Activated CD8-positive, alpha-beta memory T cell treated with anti-CD3 and anti-CD28 coated beads, Interleukin-2, amount 10 ng/mL, durations not matched to agents 7 days and 5 days (primary cell): ENCODE measurements at places on chromosomes 13 and 19. TPM values are rescaled to one million over a fixed set of nuclear protein-coding genes. Genes with fewer than 3 reads are reported as not detected.
A peak's percentile ranks its signal among the peaks of the same experiment; 100 is the strongest.

HSPB6 gene
- not detected for total RNA-seq

- H3K27me3 ChIP-seq: peaks cover 79% of the 10 kb centered on the region
- peaks cover 22% of the 10 kb centered on the region for H3K4me1 ChIP-seq
- DNase-seq: no peak
- no peak overlapping the region for H3K27ac ChIP-seq
- no peak overlapping the region for H3K4me3 ChIP-seq
Measured at GRCh38 chr19:31354316-31354715, 5.1 kb upstream of the TSHZ3 start.

GRCh38 chr19:9996541-9996940, 13.8 kb downstream of the COL5A3 start:
- no peak overlapping the region for H3K4me3 ChIP-seq
- peaks cover 12% of the 10 kb centered on the region for H3K27me3 ChIP-seq
- H3K27ac ChIP-seq: no peak overlapping the region
- H3K36me3 ChIP-seq: no peaks in the 10 kb centered on the region

DNA sequence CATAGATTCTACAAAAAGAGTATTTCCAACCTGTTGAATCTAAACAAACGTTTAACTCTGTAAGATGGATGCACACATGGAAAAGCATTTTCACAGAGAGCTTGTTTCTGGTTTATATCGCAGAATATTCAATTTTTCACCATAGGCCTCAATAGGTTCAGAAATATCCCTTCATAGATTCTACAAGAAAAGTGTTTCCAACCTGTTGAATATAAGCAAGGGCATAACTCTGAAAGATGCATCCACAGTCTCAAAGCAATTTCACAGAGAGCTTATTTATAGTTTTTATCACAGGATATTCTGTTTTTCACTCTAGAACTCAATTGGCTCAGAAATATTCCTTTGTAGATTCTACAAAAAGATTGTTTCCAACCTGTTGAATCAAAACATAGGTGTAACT, 1483.6 kb downstream of the UQCRFS1 start:
- no peaks in the 10 kb centered on the region for H3K27me3 ChIP-seq
- H3K4me3 ChIP-seq: no peak overlapping the region
- H3K27ac ChIP-seq: no peak overlapping the region
- H3K36me3 ChIP-seq: peaks cover 4% of the 10 kb centered on the region
- no peaks in the 10 kb centered on the region for H3K4me1 ChIP-seq

- no peak overlapping the region for H3K4me3 ChIP-seq
- H3K27ac ChIP-seq: no peak overlapping the region
- H3K27me3 ChIP-seq: no peaks in the 10 kb centered on the region
- no peaks in the 10 kb centered on the region for H3K36me3 ChIP-seq
- peak; percentile 23 for DNase-seq
- no peaks in the 10 kb centered on the region for H3K4me1 ChIP-seq
Measured at GRCh38 chr19:33675501-33676124, 53.9 kb downstream of the CHST8 start.

DNA sequence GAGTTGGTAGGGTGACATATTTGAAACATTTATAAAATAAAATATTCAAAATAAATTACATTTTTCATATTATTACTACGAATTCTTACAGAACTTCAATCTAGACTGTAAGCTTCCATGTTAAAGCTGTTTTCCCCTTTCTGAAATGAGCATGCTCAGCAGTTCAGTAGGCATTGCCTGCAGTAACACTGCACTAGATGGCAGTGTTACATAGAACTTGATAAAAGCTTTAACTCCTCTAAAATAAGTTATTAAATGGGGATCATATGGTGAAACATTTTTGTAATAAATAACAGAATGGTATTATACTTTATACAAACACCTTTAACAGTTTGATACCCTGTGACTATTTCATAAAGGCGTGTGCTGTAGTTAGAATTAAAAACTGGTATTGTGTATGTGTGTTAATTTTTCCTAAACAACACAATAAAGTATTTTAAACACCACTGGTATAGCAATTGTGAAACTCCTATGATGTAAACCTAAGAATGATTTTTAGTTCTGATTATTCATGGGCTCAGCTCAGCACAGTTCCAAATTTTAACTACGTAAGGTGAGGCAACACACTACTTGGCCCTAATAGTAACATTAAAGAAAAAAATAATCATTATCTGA, 11.6 kb upstream of the GPR18 start:
- no peak overlapping the region for H3K4me3 ChIP-seq
- no peak overlapping the region for H3K27ac ChIP-seq
- H3K36me3 ChIP-seq: peaks cover 28% of the 10 kb centered on the region
- H3K4me1 ChIP-seq: peaks cover 62% of the 10 kb centered on the region
- no peaks in the 10 kb centered on the region for H3K27me3 ChIP-seq

- H3K27me3 ChIP-seq: no peaks in the 10 kb centered on the region
- H3K27ac ChIP-seq: no peak overlapping the region
- no peak overlapping the region for H3K4me3 ChIP-seq
- DNase-seq: no peak
- H3K4me1 ChIP-seq: no peaks in the 10 kb centered on the region
Measured at GRCh38 chr13:36192166-36192565, 22.2 kb downstream of the SOHLH2 start.

- no peak overlapping the region for H3K4me3 ChIP-seq
- peaks cover 23% of the 10 kb centered on the region for H3K4me1 ChIP-seq
- no peak overlapping the region for H3K27ac ChIP-seq
Measured at GRCh38 chr19:55457683-55458457, 3.6 kb downstream of the ISOC2 start.

DNA sequence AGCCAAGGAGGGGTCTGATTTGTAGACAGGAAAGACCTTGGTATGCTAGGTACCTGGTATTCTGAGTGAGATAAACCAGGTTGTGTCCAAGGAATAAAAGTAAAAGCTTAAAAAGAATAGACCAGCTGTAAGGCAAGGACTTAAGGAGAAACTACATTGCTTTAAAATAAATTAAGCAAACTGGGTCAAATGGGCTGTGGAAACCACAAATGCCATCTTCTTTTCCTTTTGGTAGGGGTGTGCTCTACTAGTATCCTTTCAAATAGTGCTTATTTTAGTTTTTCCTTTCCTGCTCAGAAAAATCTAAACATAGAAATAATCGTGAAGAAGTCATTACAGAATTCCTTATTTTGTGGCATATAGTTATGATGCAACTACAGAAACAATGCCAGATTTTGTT, 138.6 kb upstream of the KLF12 start:
- no peak for DNase-seq
- peaks cover 2% of the 10 kb centered on the region for H3K36me3 ChIP-seq
- H3K27ac ChIP-seq: no peak overlapping the region
- H3K27me3 ChIP-seq: no peaks in the 10 kb centered on the region
- H3K4me3 ChIP-seq: no peak overlapping the region
